Adrenal gland (tissue), 19 donors: ENCODE measurements at places on chromosomes 5 and 9. TPM values are rescaled to one million over a fixed set of nuclear protein-coding genes. Genes with fewer than 3 reads are reported as not detected.

The SPAG8 gene
- 9.2 TPM for polyA plus RNA-seq

The ARHGEF37 gene
- polyA plus RNA-seq: 4.3 TPM

The NTRK2 gene
- 1.2 TPM for polyA plus RNA-seq

The LIFR gene
- polyA plus RNA-seq: 9.2 TPM

The GZMA gene
- 9.7 TPM for polyA plus RNA-seq

The F2RL2 gene
- 0.27 TPM for polyA plus RNA-seq

The OR1Q1 gene
- not detected for polyA plus RNA-seq

The FKTN gene
- polyA plus RNA-seq: 4.1 TPM

The TPM2 gene
- polyA plus RNA-seq: 1,472 TPM

The LCN15 gene
- polyA plus RNA-seq: not detected

The ARL14EPL gene
- polyA plus RNA-seq: 0.10 TPM

The FGF10 gene
- polyA plus RNA-seq: 1.0 TPM

The TSSK1B gene
- polyA plus RNA-seq: not detected

The CBY3 gene
- not detected for polyA plus RNA-seq
